NCI-H460 (cell line): ENCODE measurements at places on chromosomes 3 and 15. TPM values are rescaled to one million over a fixed set of nuclear protein-coding genes. Genes with fewer than 3 reads are reported as not detected.

Gene HYAL1
- 5.9 and 6.2 TPM in 2 replicates for total RNA-seq

DNA sequence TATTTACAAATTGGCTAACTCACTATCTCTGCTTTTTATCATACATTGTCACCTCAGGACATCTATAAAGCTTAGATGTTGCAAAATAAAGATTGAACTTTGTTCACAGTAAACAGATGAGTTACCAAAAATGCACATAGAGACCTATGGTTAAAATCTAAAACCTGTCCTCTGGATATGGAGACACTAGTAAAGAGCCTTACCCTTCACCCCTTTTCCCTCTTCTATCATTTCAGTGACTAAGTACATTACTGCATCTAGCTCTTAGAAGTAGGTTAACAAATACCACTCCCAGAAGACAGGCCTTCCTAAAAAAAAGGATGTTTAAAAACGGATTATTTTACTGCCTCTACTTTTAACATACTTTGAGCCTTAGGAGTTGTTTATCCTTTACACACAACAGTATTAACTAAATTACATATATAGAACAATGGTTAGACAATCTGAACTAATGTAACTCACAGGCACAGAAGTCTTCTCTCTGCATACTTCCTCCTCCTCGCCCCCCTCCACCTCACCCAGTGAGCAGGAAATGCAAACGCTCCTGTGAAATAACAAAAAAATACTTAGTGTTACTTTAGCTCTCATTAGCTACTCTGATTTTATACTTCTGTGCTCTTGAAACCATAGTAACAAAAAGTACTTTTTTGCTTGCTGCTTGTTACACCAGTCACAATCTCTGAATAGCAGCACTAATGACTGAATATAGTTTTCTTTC, 23.3 kb downstream of the IREB2 start:
- DNase-seq = no peak

Gene PDCD7
- total RNA-seq = 18.6 and 20.1 TPM in 2 replicates

Gene P4HTM
- 43.0 and 45.8 TPM in 2 replicates for total RNA-seq

Gene NMB
- 13.3 and 16.4 TPM in 2 replicates for total RNA-seq

Gene FES
- 0.59 TPM in 1 of 2 replicates, not detected in the other for total RNA-seq

DNA sequence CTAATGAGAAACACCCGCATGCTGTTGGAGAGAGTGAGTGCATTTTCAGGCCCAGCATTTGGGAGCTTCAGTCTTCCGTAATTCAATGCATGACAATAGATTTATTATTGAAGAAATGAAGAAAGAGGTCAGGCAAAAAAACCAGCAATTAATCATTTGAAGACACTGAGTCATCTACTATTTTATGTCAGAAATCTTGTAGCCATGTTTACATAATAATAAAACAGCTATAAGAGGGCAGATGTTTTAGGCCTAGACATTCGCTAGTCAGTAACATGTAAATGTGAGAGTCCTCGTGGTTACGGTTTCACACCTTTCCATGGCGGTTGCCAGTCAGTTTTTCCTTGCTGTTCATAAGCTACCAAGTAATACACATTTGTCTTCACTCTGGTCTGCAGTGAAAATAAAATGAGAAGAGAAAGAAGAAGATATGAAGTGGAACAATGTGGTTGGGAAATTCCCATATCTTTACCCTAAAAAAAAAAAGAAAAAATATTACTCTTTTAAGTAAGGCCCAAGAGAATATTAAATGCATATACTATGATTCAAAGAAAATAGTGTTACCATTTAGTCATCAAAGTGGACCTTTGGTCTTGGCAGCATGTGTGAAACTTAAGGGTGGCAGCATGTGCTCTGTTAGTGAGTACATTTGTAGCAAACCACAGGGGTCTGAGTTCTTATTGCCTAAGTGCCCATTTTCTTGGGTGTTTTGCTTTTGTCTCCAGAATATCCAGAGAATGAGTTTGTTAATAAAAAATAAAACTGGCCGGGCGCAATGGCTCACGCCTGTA, 140.5 kb upstream of the TBL1XR1 start:
- DNase-seq = no peak

DNA sequence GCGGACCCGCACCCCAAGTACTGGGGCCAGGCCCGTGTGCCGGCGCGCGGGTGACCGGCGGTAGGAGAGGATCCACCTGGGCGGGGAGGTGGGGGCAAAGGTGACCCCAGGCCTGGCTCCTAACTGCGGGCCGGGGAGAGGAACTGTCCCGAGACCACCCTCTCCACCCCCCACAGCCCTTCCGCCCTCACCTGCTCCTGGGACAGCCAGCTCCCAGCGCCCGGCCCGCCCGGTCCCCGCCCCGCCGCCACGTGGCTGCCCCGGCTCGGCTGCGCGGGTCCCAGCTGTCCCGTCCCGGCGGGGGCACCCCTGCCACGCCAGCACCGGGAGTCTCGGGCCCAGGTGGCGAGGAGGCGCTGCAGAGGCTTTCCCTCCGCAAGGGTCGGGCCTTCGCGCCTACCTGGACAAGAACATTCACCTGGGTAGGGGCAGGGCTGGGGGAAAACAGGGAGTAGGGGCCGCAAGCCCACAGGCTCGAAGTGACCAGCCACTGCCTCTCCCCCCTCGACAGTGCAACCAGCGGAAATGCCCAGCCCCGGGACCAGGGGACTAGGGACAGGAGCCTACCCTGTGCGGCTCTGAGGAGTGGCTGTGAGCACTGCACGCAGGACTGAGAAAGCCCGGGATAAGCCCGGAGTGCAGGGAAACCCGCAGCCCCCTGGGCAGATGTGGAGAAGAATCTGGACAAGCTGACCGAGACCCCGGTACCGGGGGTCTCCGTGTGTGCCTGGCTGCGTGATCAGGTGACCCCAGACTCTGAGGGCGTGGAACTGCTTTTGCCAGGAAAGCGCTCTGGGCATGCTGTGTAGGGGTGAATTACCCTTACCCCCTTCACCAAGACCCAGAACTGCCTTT, at the start of gene SLC12A8:
Gene SLC12A8 (minus strand): TSS at position 240 of the 855 bp plus-strand sequence. CDS start 1,399 bp downstream, outside the sequence.
- no peak for DNase-seq

Gene MAP2K5
- 7.4 and 13.5 TPM in 2 replicates for total RNA-seq

- no peak for DNase-seq
Measured at GRCh38 chr3:181901626-181902025, 189.9 kb downstream of the SOX2 start.

DNA sequence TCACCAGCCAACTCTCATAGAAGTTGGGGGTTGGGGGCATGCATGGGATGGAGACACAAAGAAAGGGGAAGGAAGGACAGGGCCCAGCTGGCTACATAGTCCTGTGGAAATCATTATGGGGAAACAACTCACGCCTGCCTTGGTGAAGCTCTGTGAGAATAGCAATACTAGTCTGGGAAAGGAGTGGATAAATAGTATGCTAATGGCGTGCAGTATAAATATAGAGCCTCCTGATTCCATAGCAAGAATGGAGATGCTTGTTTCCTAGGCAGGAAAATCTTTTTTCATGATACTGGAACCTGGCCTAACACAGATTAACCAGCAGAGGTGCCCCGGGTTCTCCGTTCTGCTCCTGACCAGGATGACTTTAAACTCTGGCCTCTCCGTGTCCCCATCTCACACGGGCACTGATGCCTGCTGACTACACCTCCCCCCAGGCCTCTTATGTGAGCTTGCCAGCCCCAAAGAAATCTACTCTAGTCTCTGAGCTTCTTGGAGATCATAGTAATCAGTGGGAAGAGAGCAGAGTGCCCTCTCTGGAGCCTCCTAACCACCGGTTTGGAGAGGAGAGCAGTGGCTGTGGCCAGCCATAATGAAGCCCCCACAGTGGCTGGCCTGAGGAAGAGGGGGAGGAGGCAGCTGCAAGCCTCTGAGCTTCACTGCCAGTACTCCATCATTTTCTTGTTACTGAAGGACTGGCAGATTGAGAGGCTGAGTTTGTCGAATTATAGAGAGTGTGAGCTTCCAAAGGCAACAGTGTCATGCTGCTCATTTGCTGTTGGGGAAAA, 355.0 kb upstream of the SEMA6D start:
- no peak for DNase-seq

Gene MAPKAPK3
- total RNA-seq = 31.6 and 39.4 TPM in 2 replicates

Gene ZNF609
- total RNA-seq = 15.0 and 15.9 TPM in 2 replicates

DNA sequence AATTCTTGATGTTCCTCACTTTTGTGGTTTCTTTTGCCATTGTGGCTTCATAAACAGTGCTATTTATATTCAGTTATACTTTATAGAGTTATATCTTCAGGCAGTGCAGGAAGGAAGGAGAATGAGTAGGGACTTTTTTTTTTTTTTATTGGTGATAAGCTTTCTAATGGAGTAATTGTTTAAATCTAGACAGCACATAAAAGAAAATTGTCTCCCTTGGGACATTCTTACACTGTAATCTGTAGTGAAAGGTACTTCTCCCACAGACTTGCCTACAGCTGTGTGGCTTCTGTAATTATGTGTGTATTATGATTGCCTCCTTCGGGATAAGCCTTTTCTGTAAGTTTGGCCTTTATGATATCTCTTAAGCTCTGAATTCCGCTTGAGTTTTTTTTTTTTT, 41.6 kb downstream of the WDR76 start:
- DNase-seq = no peak

DNA sequence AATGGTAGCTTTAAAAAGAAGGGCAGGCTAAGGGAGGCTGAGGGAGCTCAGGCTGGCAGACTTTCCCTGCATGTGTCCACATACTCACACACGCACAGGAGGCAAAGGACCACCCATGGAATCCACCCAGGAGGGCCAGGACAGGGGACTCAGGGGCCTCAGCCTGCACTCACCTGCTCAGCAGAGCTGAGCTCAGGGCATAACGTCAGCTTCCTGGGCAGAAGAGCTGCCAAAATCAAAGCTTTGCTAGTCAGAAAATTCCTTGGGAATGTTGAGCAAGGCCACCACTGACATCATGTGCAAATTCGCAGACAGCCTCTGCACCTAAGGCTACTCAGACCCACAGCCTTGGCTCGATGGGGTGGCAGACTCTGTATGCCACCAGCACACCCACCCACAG, 16.4 kb upstream of the ALAS1 start:
- no peak for DNase-seq

Gene GABRB3
- total RNA-seq = 0.92 and 1.3 TPM in 2 replicates

DNA sequence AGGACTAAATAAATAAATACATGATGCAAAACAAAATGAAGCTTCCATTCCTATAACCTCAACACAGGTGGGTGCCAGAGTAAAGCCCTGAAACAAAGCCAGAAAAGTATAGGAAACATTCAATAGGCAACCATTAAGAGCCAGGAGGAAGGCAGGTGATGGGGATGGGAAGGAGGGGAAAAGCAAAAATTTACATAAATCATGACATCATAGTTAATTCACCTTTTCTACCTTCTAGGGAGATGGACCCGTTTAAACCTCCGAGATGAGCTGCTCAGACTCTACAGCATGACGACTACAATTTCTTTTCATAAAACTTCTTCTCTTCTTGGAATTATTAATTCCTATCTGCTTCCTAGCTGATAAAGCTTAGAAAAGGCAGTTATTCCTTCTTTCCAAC, 27.9 kb downstream of the TM4SF4 start:
- DNase-seq = no peak

GRCh38 chr15:85689729-85690128, 105.0 kb downstream of the KLHL25 start:
- DNase-seq = no peak

GRCh38 chr3:102225407-102226132, 209.2 kb upstream of the ZPLD1 start:
- peak; percentile 30 for DNase-seq

- no peak for DNase-seq
Measured at GRCh38 chr15:51672155-51672687, 9.1 kb upstream of the SCG3 start.

DNA sequence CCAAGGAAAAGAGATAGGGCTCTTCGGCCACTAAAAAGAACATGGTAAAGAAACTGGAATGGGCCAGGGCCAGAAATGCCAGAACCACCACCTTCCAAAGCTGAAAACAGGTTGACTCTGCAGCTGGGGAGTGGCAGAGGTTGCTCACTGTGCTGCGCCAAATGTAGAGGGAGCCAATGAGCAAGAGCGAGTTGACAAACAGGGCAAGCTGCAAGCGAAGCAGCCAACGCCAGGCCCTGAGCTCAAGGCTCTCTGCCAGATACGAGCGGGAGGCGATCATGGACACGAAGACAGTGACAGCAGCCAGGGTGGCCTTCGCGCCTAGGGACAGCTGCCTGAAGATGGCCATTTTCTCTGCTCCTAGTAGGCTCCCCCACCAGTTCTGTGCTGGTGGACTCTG, 3.1 kb downstream of the GLB1 start:
- no peak for DNase-seq

Gene SLC9C1
- total RNA-seq = not detected in 2 replicates

DNA sequence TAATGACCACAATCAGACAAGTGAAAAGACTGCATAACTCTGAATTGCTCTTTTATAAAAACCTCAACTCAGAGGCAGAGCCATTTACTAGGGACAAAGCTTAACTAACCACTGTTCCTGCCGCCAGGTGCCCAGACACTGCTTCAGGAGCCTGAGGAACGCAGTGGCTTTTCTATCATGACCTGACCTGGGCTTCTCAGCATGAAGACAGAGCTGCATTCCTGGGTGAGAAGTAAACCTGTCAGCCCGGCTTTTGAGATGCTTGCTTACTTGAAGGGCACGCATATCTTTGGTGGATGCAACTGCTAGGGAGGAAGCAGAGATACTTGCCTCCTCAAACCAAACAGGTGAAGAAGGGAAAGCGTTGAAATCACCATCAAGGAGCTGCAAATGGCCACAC, 7.9 kb downstream of the LRRC31 start:
- no peak for DNase-seq

Gene RAB7A
- total RNA-seq = 50.8 and 57.8 TPM in 2 replicates

Gene SLMAP
- 39.3 and 39.9 TPM in 2 replicates for total RNA-seq

Gene SLC2A2
- not detected in 2 replicates for total RNA-seq

- peak; percentile 40 for DNase-seq
Measured at GRCh38 chr3:5197470-5198312, 10.2 kb downstream of the EDEM1 start.

Gene LYSMD2
- total RNA-seq = 22.5 and 23.5 TPM in 2 replicates

GRCh38 chr3:134114726-134115125, 85.0 kb upstream of the SLCO2A1 start:
- DNase-seq = no peak

Gene UCN2
- not detected in 2 replicates for total RNA-seq

Gene PPIP5K1
- total RNA-seq = 10.7 and 12.7 TPM in 2 replicates

DNA sequence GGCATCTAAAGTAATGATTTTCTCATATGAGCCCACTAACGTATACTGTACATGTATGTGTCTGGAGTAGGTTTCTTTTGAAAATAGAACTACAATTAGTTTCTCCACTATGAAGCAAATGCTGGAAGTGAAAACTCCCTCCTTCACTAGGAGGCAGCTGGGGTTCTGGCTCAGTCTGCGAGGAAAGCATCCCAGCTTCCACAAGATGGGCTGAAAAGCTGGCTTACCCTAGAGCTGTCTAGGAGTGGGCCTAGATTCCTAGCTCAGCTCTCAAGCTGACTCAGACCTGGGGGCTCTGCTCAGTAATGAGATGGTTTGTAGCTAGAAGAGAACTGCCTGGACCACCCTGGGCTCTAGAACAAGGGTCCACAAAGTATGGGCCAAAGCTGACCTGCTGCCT, 268.3 kb downstream of the THRB start:
- no peak for DNase-seq

DNA sequence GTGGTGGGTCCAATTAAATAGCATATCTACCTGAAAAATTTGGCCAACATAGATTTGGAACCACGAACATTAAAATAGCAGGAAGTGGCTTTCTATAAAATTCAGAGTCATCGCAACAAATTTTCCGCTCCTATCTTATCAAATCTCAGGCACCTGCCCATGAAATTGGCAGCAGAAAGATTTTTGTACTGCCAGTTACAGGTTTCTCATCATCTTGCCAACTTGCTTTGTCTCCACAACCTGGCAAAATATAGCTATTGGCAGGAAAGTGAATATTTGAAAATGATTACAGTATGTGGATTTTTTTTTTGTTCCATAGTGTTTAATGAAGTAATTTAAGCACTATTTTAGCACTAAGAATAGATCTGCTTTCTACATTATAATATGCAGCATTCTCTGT, 161.6 kb upstream of the LRRC3B start:
- no peak for DNase-seq

Gene CAMK2N2
- 0.23 TPM in 1 of 2 replicates, not detected in the other for total RNA-seq
